Glutamatergic neuron (in vitro differentiated cells): ENCODE measurements at places on chromosomes 16 and 17.

DNA sequence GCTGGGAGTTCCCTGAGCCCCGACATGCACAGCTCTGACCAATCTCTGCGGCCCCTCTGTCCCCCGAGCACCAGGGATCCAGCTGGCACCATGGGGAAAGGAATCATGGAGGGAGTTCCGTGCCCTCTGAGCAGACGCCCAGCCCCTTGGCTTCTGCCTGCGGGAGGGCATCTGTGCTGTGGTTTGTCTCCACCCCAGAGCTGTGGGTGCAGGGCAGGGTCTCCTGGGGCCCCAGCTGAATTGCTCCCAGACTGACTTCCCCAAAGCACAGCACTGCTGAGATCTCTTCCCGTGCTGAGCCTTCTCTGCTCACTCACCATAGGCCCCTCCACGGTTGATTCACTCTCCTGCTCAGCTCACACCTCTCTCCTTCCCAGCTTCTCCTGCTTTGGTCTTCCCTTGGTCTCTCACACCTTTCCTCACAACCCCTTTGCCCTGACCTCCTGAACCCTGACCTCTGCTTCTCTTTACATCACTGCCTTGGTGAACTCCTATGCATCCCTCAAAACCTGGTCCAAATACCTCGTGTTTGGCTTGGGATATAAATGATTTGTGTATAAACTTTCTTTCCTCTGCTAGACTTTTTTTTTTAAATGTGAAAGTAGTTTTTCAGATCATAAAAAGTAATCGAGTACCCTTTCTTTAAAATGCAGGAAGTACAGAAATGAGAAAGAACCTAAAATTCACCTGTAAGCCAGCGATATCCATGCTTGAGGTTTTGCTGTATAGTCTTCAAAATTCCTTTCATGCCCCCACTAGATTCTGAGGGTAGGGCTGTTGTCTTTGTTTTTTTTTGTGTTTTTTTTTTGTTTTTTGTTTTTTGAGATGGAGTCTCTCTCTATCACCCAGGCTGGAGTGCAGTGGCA, 265.3 kb downstream of the SEC14L1 start:
- DNase-seq, result no peak

DNA sequence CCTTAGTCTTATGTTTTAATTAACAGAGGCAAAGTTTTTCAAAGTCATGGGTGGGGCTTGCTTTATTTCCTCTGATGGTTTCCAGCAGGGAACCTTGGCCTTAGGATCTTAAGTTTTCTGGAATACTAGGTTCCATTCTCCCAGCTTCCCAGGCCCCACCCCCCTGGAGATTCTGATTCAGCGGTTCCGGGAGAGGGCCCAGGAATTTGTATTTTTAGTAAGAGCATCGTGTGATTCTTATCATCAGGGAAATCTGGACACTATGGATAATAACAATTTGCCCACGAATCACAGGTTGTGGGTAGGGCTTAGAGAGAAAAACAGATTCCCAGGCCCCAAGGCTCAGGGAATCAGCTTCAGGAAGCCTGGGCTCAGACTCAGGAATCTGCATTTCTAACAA, 263.6 kb downstream of the NTN1 start:
- no peak for DNase-seq

DNA sequence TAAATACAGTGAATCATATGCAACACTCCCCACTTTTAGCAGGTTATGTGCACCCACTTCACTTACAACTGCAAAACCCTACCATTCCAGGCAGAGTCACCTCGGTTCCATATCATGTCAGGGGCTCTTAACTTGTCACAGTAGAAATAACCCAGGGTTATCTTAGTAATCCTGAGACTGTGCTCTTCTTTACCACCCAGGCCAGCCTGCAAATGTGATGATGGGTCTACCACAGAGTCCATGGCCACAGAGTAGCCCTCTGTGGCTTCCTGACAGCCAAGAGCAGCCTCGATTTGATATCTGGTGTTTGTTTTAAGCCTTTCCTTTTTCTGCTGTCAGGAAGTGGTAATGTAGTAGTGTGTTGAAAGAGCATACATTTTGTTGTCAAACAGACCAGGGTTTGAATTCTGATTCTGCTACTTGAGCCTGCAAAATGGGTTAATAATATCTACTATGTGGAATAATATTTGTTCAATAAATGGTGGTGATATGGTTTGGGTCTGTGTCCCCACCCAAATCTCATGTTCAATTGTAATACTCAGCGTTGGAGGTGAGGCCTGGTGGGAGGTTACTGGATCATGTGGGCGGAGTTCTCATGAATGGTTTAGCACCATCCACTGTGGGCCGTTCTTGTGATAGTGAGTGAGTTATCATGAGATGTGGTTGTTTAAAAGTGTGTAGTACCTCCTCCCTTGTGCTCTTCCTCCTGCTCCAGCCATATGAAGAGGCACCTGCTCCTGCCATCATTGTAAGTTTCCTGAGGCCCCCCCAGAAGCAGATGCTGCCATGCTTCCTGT, 416.5 kb downstream of the UTP18 start:
- DNase-seq, result no peak

DNA sequence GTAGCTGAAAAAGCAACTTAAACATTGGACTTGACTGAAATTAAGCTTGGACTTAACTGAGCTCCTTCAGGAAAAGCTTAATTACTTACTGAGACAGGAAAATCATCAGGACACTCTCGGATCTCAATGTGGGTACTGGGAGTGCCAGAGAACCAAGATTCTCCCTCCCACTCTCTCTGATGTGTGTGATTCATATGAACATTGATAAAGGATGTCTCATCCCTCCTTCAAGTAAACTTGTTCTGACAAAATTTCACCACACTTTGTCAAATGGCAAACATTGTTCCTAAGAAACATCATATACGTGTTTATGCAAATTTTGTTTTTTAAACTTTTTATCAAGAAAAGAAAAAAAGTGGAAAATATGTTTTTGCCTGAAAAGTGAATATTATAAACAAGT, 4.1 kb upstream of the SLFN5 start:
- DNase-seq, result no peak
